ENCODE measurements at places on chromosomes 1 and 21. TPM values are rescaled to one million over a fixed set of nuclear protein-coding genes. Genes with fewer than 3 reads are reported as not detected.

GRCh38 chr1:67618285-67619018 lies 66.5 kb upstream of the GADD45A start:
- no peak overlapping the region for H3K27ac ChIP-seq
- no peaks in the 10 kb centered on the region for H3K4me1 ChIP-seq
- DNase-seq, result no peak
- H3K27me3 ChIP-seq, result peaks cover 12% of the 10 kb centered on the region

GRCh38 chr1:40732756-40733301 lies 41.3 kb downstream of the NFYC start:
- no peaks in the 10 kb centered on the region for H3K27me3 ChIP-seq
- no peak overlapping the region for H3K4me3 ChIP-seq
- peak overlapping the region; percentile 32 for H3K27ac ChIP-seq
- peaks cover 26% of the 10 kb centered on the region for H3K4me1 ChIP-seq
- DNase-seq, result no peak

Gene IFT25
- total RNA-seq, result 87.1 TPM

Gene CATSPERE
- 0.61 TPM for total RNA-seq

Gene MRAP
- total RNA-seq, result not detected

GRCh38 chr1:23593556-23594148 lies 34.4 kb upstream of the ID3 start:
- no peak for DNase-seq
- no peak overlapping the region for H3K4me3 ChIP-seq
- H3K27ac ChIP-seq, result no peak overlapping the region
- H3K27me3 ChIP-seq, result no peaks in the 10 kb centered on the region
- H3K4me1 ChIP-seq, result peaks cover 90% of the 10 kb centered on the region

Gene MTARC2
- total RNA-seq, result not detected

GRCh38 chr1:112389689-112390088 lies 6.3 kb upstream of the CTTNBP2NL start:
- no peak overlapping the region for H3K4me3 ChIP-seq
- H3K27ac ChIP-seq, result no peak overlapping the region
- H3K36me3 ChIP-seq, result no peaks in the 10 kb centered on the region
- no peak for DNase-seq
- peaks cover 30% of the 10 kb centered on the region for H3K27me3 ChIP-seq
- H3K4me1 ChIP-seq, result peaks cover 16% of the 10 kb centered on the region

DNA sequence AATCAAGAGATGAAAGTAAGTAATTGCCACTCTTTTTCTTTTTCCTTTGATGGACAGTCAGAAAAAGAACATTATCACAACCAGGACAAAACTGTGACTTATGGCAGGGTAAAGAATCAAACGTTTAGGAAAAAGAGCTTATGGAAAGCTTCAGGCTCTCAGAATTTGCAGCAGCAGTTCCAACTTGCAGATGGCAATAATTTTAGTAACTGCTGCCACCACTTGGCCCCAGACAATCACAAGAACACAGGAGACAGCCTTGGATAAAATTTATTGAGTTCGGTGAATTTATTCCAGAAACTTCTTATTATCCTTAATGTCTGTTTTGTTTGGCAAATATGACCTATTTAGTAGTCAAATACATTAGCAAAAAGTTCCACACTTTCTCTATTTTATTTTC lies 804.4 kb downstream of the BRINP3 start:
- H3K4me3 ChIP-seq, result no peak overlapping the region
- H3K4me1 ChIP-seq, result no peaks in the 10 kb centered on the region
- H3K27ac ChIP-seq, result no peak overlapping the region

- no peak for DNase-seq
- H3K27me3 ChIP-seq, result peaks cover 5% of the 10 kb centered on the region
- no peak overlapping the region for H3K27ac ChIP-seq
- H3K4me1 ChIP-seq, result peaks cover 3% of the 10 kb centered on the region
Measured at GRCh38 chr1:8197493-8198282, 120.2 kb upstream of the SLC45A1 start.

DNA sequence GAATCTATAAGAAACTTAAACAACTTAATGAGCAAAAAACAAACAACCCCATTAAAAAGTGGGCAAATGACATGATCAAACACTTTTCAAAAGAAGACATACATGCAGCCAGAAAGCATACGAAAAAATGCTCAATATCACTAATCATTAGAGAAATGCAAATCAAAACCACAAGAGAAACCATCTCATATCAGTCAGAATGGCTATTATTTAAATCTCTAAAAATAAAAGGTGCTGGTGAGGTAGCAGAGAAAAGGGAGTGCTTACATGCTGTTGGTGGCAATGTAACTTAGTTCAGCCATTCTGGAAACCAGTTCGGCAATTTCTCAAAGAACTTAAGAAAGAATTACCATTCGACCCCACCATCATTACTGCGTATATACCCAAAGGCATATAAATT lies 147.7 kb downstream of the FAF1 start:
- H3K27ac ChIP-seq, result no peak overlapping the region
- no peaks in the 10 kb centered on the region for H3K27me3 ChIP-seq
- H3K36me3 ChIP-seq, result peaks cover 25% of the 10 kb centered on the region
- H3K4me1 ChIP-seq, result no peaks in the 10 kb centered on the region

- no peaks in the 10 kb centered on the region for H3K36me3 ChIP-seq
- no peak overlapping the region for H3K27ac ChIP-seq
- DNase-seq, result no peak
- H3K4me3 ChIP-seq, result no peak overlapping the region
Measured at GRCh38 chr1:206664740-206665139, 20.0 kb upstream of the MAPKAPK2 start.

DNA sequence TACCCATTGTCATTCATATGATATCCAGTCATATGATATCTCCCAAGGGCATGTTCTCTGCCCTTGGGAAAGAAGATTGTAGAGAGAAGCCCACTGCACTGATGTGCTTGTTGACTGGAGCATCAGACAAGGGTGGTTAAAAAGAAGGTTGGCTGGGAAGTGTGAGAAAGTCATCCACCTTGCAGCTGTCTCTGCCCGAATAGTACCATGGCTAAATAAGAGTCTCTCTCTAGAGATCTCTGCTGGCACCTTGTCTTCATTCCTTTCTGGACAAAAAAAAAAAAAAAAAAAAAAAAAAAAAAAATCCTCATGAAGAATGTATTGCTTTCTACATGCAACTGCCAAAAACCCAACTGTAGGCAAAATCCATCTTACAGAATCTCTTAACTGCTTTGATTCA lies 349.7 kb upstream of the ESRRG start:
- H3K27ac ChIP-seq, result no peak overlapping the region
- no peaks in the 10 kb centered on the region for H3K4me1 ChIP-seq
- no peaks in the 10 kb centered on the region for H3K36me3 ChIP-seq
- DNase-seq, result no peak
- no peaks in the 10 kb centered on the region for H3K27me3 ChIP-seq

DNA sequence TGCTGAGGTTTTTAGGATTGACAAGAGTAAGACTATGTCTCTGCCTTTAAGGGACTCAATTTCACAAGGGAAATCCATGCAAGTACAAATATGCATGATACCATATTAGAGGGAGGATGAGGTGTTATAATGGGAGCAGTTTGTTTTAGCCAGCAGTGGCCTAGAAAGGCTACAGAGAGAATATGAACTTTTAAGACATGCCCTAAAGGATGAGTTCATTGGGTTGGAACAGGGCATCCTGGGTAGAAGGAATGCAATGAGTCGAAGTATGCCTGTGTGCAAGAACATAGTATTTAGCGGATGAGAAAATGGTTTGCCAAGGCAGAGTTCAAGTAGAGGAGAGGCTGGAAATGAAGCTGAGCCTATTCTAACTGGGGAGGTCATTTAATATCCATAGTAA lies 32.6 kb upstream of the LEPR start:
- no peak overlapping the region for H3K4me3 ChIP-seq
- peaks cover 14% of the 10 kb centered on the region for H3K4me1 ChIP-seq
- no peak overlapping the region for H3K27ac ChIP-seq
- H3K36me3 ChIP-seq, result peaks cover 2% of the 10 kb centered on the region
- peaks cover under 1% of the 10 kb centered on the region for H3K27me3 ChIP-seq
- no peak for DNase-seq

DNA sequence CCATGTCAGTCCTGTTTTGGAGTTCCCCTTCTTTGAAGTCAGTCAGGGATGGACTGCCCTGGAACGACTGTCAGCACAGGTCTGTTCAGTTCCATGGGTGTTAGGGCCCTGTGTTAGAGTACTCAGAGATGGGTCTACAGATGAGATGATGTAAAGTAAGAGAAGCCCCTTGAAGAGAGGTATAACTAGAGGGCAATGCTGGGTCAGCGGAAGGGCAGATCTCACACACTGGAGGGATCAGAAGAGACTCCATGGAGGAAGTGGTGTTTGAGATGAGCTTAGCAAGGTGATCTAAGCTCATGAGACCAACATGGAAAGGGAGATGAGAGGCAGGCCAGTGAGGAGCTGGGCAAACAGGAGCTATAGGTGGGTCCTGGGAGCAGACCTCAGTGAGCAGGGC lies 7.6 kb downstream of the PPFIA4 start:
- H3K4me3 ChIP-seq, result no peak overlapping the region
- H3K4me1 ChIP-seq, result peaks cover 10% of the 10 kb centered on the region
- no peaks in the 10 kb centered on the region for H3K36me3 ChIP-seq
- peak overlapping the region; percentile 58 for H3K27ac ChIP-seq
- H3K27me3 ChIP-seq, result no peaks in the 10 kb centered on the region

Gene KLHDC8A
- total RNA-seq, result not detected

Gene FNDC5
- not detected for total RNA-seq

Gene PRAMEF2
- not detected for total RNA-seq

Gene OR2T33
- total RNA-seq, result not detected

GRCh38 chr1:230120289-230120920 lies 53.4 kb downstream of the GALNT2 start:
- peaks cover 18% of the 10 kb centered on the region for H3K36me3 ChIP-seq
- no peak for DNase-seq
- H3K4me1 ChIP-seq, result peaks cover 49% of the 10 kb centered on the region
- H3K27me3 ChIP-seq, result no peaks in the 10 kb centered on the region
- H3K27ac ChIP-seq, result no peak overlapping the region

DNA sequence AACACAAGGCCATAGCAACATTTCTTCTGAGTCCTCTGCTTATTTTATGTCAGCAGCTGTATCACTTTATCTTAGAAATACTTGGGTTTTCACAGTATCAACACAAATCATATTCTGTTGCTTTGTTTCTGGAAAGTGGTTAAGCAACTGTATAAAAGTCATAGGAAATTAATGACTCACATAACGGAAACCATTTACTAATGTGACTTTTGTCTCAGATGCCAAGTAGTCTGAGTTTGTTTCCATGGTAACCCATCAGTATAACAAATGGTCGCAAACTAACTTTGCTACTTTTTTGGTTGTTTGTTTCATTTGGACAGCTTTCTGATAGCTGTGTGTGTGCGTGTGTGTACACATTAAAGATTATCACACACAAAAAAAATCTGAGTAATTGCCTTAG lies 31.1 kb downstream of the EEIG2 start:
- no peaks in the 10 kb centered on the region for H3K27me3 ChIP-seq
- DNase-seq, result no peak

- no peak for DNase-seq
- H3K27ac ChIP-seq, result no peak overlapping the region
- peak overlapping the region; percentile 68 for H3K4me3 ChIP-seq
- H3K4me1 ChIP-seq, result peaks cover 22% of the 10 kb centered on the region
- H3K27me3 ChIP-seq, result peaks cover 76% of the 10 kb centered on the region
- H3K36me3 ChIP-seq, result no peaks in the 10 kb centered on the region
Measured at GRCh38 chr1:116666187-116667077, 1.1 kb downstream of the IGSF3 start.

- DNase-seq, result peak; percentile 6
- no peak overlapping the region for H3K27ac ChIP-seq
- no peaks in the 10 kb centered on the region for H3K36me3 ChIP-seq
- H3K4me3 ChIP-seq, result no peak overlapping the region
Measured at GRCh38 chr1:244313346-244313745, 138.4 kb downstream of the ADSS2 start.

- no peaks in the 10 kb centered on the region for H3K36me3 ChIP-seq
- peaks cover 10% of the 10 kb centered on the region for H3K27me3 ChIP-seq
- peak overlapping the region; percentile 80 for H3K27ac ChIP-seq
Measured at GRCh38 chr1:7549277-7550161, 221.6 kb upstream of the VAMP3 start.

Gene SLC25A24
- 29.2 TPM for total RNA-seq

Gene CELA2A
- not detected for total RNA-seq
